GM04503 (cell line): ENCODE measurements at places on chromosomes 3 and 15.

- peak; percentile 59 for DNase-seq
These were observed 75.5 kb downstream of the NEDD4 start for GRCh38 chr15:55917881-55918296.

DNA sequence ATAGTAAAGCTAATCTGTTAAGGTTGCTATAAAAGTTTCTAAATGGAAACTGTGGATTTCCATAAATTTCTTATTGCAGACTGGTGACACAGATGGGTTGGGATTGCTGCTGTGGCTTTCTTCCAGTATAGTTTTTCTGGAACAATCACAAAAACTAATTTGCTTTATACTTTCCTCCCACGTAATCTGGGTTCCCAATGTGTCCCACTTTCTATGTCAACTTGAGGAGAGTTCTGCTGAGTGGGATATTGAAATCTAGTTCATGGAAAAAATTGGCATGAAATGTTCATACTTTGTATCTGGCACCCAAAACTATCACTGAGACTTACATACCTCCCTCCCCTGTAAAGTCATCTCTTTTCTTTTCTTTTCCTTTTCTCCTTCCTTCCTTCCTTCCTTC is 126.8 kb downstream of the TGFBR2 start:
- DNase-seq = no peak

DNA sequence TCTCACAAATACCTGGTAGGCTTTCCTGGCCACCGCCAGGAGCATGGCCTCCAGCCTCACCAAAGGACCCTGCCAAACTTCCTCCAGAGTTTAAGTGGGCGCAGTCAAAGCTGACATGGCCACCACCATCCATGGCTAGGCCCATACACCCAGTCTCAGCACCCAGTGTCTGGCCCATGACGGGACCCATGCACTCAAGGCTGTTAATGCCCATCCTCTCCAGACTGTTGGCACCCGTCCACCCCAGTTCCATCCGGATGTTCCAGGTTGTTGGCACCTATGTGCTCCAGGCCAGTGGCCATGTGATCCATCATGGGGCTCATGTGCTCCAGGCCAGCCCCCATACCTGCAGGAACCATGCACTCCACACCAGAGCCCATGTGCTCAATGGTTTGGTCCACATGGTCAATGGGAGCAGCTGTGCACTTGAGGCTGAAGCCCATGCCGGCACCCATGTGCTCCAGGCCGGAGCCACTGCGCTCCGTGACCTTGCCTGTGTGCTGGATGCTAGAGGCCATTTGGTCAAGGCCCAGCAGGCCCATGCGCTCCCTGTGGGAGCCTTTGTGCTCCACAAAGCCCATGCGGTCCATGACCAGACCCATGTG is 20.4 kb downstream of the CTDSPL2 start:
- DNase-seq = no peak

- DNase-seq = no peak
These were observed 297.5 kb upstream of the LYSMD4 start for GRCh38 chr15:100030586-100031229.

DNA sequence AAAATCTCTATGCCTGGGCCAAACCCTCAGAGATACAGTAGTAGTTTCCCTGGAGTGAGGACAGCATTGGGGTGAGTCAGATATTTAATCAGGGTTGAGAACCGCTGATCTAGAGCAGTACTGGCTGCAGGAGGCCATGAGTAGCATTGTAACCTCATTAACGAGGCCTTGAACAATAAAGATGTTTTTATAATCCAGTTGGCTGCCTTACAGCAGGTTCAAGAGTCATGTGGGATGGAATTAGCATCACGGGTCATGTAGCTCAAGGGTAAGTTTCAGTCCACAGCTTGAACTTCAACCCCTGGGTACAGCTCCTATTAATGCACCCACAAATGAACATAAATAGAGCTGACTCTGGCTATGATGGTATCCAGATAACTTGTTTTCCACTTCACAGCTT is 5.1 kb downstream of the HPS3 start:
- DNase-seq = no peak

DNA sequence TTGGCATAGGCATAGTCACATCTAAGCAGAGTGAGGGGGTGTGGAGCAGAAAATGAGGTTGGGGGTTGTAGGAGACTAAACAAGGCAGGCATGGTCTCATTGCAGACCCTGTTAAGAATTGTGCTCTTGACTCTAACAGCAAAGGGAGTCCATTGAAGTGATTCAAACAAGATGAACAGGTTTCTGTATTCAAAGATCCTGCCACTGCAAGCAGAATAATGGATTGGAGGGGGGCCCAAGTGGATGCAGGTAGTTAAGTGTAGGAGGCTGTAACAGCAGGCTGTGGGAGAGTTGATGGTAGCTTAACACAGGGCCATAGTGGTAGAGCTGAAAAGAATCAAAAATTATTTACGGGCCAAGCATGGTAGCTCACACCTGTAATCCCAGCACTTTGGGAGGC is 34.4 kb downstream of the CASR start:
- DNase-seq = no peak

DNA sequence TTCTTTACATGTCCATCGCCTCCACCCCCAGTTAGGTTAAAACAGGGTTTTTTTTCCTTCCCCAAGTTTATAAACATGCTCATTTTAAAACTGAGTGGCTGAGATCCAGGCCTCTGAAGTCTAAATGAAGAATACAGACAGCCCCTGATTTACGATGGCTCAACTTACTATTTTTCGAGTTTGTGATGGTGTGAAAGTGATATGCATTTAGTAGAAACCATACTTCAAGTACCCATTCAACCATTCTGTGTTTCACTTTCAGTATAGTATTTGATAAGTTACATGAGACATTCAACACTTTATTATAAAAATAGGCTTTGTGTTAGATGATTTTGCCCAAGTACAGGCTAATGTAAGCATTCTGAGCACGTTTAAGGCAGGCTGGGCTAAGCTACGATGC is 30.5 kb upstream of the GNB5 start:
- no peak for DNase-seq

DNA sequence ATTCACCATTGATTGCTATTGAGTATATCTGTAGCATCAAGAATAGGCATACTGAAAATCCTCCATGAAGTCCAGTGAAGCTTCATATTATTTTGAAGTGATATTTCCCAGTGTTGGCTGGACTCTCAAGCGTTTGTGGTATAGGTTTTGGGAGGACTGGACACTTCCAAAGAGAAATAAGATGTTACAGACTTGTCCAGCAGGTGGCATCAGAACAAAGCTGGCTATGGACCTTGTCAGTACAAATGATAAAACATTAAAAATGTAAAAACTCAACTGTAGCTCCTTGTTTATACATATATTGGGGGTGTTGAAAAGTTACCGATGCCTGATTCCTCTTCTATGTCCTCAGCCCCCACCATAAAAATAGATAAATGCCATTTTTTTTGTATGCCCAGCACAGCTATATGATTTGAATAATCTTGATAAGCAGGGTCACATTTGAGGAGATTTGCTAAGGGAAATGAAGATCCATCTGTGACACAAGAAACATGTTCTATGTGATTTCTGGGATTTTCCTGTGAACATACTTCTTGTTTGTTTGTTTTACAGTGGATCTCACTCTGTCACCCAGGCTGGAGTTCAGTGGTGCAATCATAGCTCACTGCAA is 54.5 kb upstream of the GOLGA6B start:
- DNase-seq = peak; percentile 11

DNA sequence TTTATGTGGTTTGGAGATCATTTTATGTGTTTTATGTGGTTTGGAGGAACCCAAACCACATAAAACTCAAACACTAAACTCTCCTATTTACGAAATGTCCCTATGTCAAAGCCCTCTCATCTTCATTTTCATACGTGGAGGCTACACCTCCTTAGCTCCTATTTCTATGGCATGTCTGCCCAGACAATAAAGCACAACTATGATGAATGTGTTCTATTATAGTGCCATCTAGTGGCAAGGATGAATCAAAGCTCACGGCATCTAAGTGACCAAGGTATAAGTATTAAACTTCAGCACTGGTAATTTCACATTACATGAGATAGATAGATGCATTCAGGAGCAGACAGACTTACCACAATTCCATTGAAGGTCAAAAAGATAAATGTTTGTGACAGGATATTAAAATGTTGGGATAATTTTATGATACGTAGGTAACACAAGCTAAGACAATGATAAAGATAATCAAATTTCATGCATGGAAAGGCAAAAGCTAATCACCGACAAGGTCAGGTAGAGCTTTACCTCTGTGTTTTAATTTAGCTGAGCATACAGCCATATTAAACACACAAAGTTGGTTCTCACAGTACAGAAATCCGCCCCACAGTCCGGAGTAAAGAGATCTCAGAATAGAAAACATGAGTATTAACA is 130.6 kb upstream of the FHIT start:
- DNase-seq = no peak

DNA sequence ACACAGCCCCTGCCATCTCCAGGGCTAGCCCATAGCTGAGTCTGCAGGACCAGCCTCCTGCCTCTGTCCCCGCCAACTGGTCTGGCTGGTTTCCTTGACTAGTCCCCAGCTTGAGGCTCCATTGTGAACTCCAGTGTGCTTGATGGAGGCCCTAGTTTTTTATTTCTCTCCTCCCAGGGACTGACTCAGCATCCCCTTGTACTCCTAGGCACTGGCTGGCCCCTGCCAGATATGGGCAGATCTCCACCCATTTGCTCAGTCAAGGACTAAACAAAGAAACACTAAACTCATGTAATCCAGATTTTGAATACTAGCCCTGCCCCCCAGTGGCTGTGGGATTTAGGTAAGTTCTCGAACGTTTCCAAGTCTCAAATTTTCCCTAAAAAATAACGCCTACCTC is 415.4 kb upstream of the RORA start:
- no peak for DNase-seq

- DNase-seq = peak; percentile 78
These were observed 1.9 kb downstream of the TBC1D2B start for GRCh38 chr15:78075490-78076230.

DNA sequence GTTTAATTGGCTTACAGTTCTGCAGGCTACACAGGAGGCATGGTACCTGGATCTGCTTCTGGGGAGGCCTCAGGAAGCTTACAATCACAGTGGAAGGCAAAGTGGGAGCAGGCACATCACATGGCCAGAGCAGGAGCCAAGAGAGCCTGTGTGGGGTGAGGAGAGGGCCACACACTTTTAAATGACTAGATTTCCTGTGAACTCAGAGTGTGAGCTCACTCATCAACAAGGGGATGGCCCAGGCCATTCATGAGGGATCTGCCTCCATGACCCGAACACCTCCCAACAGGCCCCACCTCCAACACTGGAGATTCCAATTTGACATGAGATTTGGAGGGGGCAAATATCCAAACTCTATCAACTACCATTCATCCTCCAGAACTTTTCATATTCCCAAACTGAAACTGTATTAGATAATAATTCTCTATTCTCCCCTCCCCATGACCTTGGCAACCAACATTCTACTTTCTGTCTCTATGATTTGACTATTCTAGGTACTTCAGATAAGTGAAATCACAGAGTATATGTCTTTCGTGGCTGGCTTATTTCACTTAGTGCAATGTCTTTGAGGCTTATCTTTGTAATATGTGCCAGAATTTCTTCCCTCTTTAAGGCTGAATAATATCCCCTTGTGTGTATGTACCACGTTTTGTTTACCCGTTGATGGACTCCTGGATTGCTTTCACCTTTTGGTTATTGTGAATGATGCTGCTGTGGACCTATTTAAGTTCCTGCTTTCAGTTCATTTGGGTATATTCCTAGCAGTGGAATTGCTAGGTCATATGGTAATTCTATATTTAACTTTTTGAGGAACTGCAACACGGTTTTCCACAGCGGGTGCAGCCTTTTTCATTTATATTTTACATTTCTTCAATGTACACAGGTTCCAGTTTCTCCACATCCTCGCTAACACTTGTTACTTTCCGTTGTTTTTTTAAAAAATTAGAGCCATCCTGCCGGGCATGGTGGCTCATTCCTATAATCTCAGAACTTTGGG is 43.8 kb downstream of the TKT start:
- DNase-seq = no peak

GRCh38 chr3:39191773-39192172 is 622 bp downstream of the XIRP1 start:
- no peak for DNase-seq

- DNase-seq = no peak
These were observed 63.3 kb upstream of the TLE3 start for GRCh38 chr15:70160803-70161565.

DNA sequence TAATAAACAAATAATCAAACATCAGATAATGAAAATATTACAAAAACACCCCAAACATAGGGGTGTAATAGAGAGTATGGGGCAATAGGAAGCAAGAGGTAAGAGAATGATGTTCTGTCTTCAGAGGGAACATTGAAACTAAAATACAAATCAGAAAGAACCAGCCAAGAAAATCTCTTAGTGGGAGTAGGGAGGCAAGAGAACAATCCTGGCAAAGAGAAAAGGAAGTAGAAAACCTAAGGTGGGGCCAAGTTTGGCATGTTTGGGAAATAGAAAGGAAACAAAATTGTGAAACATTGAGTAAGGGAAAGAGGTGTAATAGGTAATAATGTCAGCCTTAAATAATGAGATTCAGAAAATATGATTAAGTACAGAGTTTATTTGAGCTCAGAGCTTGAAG is 467.1 kb downstream of the RBMS3 start:
- DNase-seq = no peak

DNA sequence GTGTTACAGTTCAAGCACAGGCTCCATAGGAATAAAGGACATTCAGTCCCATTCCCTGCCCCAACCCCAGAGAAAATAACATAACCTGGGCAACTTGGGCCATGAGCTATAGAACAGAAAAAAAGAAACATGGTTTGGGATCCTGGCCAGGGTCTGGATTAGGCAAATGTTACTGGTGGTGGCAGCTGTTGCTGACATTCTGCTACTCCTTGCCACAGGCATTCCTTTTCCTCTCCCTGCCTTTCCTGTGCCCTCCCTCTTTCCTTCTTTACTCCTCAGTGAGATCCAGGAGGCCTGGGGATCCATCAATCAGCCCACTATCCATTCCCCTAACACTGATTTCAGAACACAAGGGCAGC is 129.1 kb downstream of the NTRK3 start:
- DNase-seq = no peak

- DNase-seq = peak; percentile 95
These were observed 41.0 kb upstream of the PRICKLE2 start for GRCh38 chr3:64266065-64266931.

DNA sequence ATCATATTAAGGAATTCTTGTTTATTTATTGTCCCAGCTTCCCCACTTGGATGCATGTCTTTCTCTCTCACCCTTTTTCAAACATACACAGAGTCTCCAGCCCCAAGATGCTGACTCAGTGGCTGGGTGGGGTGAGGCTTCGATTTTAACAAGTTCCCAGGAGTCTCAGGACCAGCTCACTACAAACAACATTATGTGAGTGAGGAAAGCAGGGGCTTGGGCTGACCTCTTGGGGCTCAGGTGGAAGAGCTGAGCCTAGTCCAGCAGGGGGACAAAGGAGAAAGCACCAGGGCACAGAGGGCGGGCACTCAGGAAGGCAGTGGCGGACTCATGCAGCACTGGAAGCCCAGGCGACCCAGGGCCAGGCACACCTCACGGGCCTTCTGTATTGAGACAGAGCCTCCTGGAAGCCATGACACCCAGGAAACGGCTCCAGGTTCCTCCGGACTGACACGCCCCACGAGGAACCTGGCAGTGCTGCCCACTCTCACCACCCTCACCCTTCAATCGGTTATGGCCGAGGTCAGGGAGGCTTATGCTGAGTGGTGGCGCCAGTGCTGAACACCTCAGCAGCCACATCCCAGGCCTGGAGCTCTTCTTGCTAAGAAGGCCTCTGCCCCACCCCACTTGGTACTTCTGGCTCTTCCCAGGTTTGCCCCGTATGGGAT is 97.4 kb downstream of the LRIG1 start:
- DNase-seq = no peak
